ENCODE measurements at places on chromosomes 6 and 20. TPM values are rescaled to one million over a fixed set of nuclear protein-coding genes. Genes with fewer than 3 reads are reported as not detected.

DNA sequence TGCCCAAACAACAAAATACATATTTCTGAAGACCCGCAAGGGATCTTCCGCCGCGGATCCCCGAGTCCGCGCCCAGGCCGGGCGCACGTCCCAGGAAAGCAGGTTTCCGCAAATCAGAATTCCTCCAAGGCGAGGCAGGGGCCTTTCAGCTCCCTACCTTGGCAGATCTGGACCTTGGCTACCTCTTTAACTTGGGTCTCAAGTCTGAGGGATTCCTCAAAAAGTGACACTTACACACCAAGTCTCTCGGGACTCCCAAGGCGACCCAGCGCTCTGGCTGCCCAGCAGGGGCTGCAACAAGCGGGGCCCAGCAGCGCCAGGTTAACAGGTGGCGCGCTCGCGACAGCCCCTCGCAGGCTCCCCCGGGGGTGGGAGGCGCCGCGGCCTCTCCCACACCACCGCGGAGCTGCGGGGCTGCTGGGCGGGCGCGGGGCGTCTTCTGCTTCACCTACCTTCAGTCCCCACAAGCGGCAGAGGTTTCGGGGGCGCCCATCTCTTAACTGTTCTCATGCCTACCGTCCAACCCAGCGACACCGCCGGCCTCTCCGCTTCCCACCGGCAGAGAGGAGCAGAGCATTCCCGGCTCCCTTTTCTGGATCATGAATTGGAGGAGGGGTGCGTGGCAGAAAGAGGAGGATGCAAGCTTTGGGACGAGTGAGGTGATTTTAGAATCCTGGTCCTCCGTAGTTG, 414 bp downstream of the SIM1 start:
- no peak for DNase-seq

DNA sequence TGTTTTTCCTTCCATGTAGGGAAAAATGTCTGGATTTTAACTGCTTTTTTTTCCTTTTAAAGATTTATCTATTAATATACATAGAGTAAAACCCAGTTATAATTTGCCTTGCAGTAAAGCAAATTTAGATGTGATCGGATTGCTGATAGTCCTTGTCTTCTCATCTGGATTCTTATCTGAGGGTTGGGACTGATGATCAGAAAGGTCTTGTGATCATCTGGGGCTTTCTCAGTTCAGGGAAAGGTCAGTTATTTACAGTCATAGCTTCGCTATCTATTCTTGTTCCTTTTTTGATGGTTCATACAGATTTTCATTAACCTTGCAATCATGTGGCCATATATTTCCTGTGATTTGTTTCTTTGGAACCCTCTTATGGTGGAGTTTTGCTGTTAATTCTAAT, 63.8 kb upstream of the CLDN20 start:
- DNase-seq, result no peak

DNA sequence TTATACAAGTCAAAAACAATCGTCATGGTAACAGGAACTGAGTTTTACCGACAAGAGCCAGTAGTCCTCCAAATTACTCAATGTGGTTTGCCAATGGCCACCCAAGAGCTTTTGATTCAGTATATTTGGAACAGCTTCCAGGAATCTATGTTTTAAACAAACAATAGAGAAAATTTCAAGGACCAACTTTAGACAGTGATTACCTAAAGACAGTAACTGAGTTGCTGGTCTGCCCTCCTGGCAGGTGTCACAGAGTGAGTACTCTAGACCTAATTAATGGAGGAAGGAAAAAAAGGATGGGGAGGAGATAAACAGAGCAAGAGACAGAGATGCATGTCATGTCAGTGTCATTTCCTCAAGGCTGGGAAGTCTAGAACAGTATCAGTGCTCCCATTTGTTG, 361.3 kb upstream of the BTBD3 start:
- DNase-seq, result no peak

DNA sequence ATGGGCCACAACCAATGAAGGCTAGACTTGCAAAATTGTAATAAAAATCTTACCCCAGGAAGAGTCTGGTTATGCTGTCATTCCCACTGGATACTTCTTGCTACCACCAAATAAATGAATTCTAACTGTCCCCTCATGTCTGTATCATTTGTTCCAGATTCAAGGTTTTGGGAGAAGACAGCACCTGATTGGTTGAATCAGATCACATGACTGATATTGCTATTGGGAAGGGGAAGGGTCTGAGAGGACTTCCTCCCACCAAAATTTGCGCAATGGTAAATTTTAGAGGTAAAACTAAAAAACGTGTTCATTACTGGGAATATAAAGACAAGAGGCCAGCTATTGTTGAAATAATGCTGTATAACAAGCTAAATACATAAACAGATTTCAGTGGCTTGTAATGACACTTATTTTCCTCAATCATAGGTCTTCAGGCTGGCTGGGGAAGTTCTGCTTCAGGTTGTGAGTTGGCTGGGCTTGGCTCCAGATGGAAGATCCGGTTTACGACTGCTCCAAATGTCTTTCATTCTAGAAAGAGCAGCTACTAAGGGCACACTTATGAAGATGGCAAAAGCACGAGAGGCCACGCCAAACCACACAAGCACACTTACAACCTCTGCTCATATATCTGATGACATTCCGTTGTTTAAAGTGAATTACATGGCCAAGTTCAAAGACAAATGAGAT, 27.1 kb upstream of the TASP1 start:
- DNase-seq, result no peak

DNA sequence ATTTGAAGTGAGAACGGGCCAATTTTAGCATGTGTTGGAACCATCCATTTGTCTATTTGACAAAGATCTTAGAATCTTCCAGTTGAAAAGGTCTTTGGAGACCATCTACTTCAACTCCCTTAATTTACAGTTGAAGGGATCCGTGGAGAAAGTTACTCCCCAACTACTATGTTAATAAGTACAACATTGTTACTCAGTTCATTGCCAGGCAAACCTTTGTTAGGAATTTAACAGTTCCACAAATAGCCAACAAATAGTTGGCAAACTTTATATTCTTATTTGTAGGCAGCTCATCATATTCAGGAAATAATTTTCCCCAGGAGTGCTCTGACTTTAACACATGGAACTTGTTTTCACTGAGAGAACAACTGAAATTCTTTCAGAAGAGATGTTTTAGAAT, 81.0 kb upstream of the FLRT3 start:
- DNase-seq, result no peak

COL9A1 gene
- 0.04 TPM for polyA plus RNA-seq

GRCh38 chr6:79544939-79545450, 7.8 kb upstream of the LCA5 start:
- peak; percentile 16 for DNase-seq

DNA sequence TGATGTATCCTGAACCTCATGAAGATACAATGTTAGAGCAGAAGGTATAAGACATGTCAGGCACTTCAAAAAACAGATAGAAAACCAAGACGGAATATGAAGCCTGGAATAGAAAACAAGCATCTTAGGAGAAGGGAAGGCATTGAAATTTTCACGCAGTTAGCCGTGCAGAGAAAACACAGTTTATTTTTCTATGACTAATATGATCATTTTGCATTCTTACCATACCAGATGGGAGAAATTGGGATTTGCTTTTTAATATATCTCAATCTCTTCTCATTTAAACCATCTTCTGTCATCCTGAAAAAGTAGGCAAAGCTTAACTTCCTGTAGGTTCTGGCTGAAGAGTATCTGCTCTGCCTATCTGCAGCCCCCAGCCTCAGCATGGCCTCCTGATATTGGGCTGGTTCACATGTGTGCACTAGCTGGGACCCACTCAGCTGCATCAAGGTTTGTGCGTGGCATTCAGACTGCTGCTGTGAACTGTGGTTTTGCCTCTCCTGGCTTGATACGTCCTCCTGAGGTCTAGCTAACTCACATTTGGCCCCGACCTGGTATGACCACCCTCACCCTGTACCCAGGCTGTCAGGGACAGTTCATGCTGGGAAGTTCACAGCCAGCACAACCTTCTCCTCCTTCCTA, 392.5 kb upstream of the SASH1 start:
- no peak for DNase-seq

GRCh38 chr6:11200356-11200755, 32.1 kb downstream of the NEDD9 start:
- no peak for DNase-seq

DNA sequence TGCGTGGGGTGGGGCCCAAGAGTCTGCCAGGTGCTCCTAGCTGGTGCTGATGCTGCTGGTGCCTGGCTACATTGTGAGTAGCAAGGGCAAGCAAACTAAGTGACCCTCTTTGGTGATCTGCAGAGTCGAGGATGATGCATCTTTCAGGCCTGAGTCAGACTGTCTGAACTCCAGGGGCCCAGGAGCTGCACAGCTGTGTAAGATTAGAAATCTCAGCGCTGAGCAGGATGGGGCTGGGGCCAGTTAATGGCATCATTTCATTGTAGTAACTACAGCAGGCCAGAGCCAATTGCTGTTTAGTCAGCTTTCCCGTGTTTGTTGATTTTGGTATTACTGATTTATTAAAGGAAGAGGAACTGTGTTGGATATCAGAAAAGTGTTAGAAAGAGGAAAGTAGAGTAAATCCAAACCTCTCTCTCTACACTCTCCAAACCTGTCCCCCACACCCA, 365.2 kb downstream of the PAX1 start:
- no peak for DNase-seq

DNA sequence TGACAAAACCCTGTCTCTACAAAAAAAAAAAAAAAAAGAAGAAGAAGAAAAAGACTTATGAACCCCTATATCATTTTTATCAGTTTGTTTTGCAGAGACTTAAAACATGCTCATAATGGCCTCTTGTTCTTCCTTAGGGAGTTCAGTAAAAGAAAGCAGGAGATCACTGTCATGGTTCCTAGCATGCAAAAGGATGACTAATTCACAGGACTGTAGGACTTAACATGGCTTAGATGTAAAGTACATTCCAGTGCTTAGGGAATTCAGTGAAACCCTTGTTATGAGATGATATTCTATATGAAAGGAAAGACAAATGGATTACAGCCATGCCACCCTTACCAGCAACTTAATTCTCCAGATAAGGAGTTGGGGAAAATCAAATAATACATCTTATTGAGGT, 29.5 kb downstream of the EEF1A1 start:
- DNase-seq, result no peak

- DNase-seq, result no peak
Observed at GRCh38 chr6:40331545-40331944, 255.6 kb downstream of the LRFN2 start.

Data from HepG2 (cell line).